Esophagus squamous epithelium (tissue), 5 donors: ENCODE measurements at places on chromosomes 2 and 18.

GRCh38 chr2:13917958-13918357 is 714.6 kb upstream of the LRATD1 start:
- DNase-seq = no peak

- no peak for DNase-seq
These were observed 291.0 kb upstream of the ACVR2A start for GRCh38 chr2:147553775-147554271.

DNA sequence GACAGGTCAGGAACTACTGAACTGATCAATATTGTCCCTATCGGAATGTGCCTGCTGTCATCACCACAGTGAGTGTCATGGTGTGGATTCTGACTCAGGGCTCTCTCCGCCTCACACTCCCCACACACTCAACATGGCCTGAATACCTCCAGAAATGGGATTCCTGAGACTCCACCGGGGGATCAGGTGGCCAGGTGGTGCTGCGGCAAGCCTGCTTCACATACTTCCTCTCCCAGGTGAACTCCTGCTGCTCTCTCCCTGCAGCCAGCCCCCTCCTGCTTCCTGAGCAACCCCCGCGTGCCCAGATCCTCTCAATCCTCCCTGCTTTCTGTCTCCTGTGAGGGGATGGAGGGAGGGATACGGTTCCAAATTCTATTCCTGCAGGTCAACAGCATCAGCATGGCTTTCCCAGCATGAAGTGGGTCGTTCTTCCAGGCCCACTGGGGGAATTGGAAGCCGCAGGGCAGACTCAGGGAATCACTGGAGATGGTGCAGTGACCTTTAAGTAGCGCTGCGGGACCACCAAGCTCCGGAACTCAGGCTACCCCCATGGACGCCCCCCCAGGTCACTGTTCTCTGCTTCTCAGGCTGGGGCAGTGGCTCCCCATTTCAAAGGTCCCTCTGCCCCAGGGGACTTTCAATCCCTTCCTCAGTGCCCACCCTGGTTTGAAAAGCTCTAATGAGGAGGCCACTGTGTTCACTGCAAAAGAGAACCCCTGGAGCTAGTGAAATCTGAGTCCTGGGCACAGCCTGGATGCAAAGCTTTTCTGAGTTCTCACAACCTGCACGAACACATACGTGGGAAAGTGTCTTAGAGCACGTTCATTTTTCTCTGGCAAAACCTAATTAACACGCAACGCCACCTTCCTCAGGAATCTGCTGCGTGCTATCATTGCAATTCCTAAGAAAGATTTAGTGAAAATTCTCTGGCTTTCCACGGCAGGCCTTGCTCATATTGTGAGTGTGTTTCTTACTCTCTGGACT is 168.4 kb downstream of the ZFP36L2 start:
- DNase-seq = no peak

DNA sequence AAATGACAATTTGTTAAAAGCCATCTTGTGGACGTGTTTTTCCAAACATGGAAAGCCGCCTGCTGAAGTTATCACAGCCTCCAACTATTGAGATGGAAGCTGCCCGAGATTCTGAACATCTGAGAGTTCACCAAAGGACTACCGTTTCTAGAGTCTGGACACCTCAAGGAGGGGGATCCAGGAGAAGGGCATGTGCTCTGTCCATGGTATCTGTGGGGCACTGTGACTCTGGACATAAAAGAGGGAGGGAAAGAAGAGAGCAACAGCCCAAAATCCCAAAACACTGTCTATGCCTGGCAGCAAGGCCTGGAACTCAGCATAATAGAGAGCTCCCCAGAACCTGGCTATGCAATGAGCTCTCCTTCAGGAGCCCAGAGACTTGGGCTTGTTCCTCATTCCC is 319.9 kb downstream of the EN1 start:
- no peak for DNase-seq

DNA sequence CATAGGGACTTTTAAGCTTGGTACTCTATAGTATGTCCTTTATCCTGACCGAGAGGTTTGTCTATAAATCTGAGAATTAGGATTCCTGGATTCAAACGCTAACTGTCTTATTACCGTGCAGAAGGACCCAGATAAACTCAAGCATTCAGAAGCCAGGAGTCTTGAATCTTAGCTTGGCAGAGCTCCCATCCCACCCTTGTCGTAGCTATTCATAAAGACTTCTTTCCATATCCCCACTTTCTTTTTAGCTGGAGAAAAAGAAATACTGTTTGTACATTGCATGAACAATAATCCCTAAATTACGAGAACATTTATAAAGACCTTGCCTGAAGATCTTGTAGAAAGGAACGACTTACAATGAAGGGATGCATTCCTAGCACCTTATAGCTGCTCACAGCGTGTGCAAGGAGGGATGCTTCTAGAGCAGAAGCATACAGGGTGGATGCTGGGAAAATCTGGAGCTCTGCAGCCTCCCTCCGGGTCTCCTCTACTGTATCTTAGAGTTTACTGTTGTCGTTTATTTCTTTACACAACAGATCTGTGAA is 13.6 kb downstream of the EFR3B start:
- DNase-seq = no peak

DNA sequence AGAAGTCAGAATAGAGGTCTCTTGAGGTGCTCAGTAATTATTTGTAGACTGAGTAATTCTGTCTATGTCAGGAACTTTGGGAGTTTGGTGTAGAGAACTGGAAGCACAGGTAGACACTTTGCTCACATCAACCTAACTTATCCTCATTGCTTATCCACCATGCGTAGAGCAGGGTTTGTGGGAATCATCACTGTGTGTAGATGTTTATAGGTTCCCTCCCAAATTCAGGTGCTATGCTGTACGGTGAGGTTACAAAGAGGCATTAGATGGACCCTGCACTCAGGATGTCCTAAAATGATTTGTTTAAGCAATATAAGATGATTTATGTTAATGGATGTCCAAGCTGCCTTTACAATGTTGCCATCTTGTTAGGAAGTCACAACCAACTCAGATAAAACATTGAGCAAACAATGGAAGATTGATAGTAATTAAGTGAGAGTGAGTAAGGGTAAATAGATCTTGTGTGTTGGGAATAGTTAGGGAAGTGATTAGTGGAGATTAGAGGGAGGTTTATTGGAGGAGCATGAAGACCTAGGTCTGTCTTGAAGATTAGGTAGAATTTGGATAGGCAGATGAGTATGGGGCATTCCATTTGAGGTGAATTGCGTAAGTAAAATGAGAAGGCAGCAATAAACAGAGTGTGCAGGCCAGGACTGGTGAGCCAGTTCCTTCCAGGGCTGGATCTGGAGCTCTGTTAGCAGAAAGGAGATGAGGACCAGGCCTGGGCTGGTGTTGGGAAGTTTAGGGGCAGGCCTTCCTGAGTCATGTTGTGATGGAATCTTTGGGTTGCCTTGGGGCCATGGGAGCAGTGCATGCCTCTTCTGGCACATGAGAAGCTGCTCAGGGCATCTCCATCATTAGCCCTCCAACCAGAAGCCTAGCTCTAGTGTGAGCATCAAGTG is 12.1 kb downstream of the EPAS1 start:
- DNase-seq = no peak

DNA sequence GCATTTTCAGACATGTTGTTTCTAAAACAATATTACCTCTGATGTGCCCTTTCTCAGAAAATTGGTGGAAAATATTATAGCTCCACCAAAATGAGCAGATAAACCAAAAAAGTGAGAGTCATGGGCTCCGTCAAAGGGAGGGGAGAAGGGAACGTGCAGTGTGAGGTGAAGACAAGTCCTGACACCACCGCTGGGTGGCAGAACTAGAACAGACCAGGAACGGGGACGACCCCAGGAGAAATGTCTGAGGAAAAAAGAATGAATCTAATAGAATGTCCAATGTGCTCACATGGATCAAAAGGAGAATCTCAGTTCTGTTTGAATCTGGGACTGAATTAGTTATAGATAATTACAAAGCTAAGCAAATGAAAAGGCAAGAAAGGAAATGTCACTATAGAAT is 22.6 kb upstream of the BCL2 start:
- no peak for DNase-seq

- DNase-seq = no peak
These were observed 382.7 kb upstream of the SALL3 start for GRCh38 chr18:78596794-78597345.

DNA sequence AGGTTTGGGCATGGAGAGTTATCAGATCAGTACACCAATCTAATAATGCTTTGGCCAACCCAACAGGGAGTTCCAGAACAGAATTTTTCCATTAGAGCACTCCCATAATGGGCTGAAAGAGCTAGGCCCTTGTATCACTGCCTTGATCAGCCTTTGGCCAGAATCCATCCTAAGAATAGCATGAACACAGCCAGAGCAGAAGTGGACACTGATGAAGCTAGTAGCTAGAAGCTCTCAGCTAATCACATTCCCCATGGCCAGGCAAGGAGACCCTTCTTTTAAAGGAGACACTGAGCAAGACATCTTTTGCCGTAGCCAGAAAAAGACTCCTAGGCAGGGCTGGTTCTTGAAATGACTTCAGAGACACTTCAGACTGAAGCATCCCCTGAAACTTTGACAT is 236.0 kb downstream of the RAD51AP2 start:
- no peak for DNase-seq

DNA sequence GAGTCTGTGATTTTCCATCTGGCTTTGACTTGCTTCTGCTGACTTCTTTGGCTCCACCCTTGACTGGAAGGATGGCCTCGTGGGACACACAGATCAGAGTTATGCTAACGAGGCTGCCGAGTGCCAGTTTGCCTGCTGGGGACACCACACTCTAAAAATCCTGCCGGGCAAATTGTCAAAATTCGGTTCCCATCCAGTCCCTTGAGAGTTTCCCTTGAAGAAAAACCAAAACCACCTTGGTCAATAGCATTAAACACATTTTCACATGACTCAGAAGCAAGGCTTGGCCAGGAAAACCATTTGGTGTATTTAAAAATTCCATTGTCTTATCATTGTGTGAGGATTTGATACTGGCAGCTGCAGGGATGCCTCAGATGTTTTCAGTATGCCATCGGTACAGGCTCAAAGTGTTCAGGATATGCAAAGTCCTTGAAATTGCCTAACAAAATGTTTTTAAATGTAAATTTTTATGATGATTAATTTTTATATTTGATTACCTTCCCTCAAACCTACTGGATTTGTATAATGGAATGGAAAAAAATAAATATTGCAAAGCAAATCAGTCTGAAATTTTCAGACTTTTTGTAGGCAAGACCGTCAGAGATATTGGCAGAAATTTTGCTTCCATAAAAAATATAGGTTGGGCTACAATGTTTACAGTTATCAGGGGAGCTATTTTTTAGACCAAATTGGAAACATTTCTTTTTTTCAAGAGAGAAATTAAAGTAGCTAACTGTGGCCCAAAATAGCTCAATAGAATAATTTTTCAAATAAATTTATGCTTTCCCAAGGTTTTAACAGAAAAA is 41.6 kb downstream of the KCNE4 start:
- DNase-seq = no peak

- no peak for DNase-seq
These were observed 1.6 kb downstream of the EPC2 start for GRCh38 chr2:148646231-148646559.
